Activated naive CD4-positive, alpha-beta T cell treated with anti-CD3 and anti-CD28 coated beads, Interleukin-2, amount 10 ng/mL, durations not matched to agents 7 days and 5 days (primary cell): ENCODE measurements at places on chromosomes 1 and 21.

GRCh38 chr1:71737768-71738167 is 544.6 kb downstream of the NEGR1 start:
- DNase-seq = no peak

GRCh38 chr1:222970711-222971110 is 155.9 kb downstream of the DISP1 start:
- DNase-seq = no peak

- no peak for DNase-seq
Measured at GRCh38 chr1:104266612-104267011, 516.9 kb downstream of the AMY1C start.

GRCh38 chr1:211332830-211333229 is 6.2 kb downstream of the TRAF5 start:
- DNase-seq = no peak

GRCh38 chr1:229098903-229099578 is 171.9 kb upstream of the RAB4A start:
- DNase-seq = no peak

DNA sequence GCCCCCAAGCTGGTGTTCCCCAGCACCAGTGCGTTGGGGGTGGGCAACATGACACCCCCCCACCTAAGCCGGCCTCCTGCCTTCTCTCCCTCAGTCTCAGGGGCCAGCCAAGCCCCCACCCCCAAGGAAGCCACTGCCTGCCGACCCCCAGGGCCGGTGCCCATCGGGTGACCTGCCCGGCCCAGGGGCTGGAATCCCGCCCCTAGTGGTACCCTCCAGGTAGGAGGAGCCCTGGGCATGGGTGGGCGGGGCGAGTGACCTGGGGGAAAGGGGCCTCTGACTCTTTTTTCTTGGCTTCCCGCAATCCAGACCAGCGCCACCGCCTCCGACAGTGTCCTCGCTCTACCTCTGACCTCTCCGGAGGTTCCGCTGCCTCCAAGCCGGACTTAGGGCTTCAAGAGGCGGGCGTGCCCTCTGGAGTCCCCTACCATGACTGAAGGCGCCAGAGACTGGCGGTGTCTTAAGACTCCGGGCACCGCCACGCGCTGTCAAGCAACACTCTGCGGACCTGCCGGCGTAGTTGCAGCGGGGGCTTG is 1.3 kb upstream of the EFNA4 start:
- DNase-seq = peak; percentile 37

GRCh38 chr1:16276302-16277030 is 39.5 kb upstream of the CPLANE2 start:
- no peak for DNase-seq

DNA sequence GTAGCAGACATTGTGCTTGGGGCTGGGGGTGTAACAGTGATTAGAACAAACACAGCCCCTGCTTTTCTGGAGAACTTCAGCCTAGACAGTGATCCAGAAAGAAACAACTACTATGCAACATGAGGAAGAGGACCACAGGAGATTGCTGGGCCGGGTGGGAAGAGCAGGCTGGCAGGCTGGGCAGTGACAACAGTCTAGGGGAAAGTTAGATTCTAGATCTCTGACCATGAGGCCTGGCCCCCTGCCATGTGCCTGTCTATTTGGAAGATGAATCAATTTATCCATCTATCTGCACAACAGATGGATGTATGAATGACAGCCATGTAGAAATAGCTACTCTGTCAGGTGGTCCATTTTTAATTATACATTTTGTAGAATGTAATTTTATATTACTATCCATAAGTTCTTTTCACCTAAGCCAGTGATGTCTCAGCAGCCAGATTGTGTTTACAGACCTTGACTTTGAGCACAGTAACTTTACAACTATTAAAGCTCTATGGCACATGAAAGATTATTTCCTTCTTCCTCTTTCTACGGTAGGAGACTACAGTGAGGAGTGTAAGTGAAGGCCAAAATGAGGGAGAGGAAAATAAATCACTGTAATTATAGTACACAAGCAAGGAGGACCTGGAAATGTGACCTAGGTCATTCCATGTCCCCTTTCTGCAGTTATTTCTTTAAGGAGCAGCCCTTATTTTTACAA is 15.5 kb downstream of the CLIC6 start:
- DNase-seq = no peak

DNA sequence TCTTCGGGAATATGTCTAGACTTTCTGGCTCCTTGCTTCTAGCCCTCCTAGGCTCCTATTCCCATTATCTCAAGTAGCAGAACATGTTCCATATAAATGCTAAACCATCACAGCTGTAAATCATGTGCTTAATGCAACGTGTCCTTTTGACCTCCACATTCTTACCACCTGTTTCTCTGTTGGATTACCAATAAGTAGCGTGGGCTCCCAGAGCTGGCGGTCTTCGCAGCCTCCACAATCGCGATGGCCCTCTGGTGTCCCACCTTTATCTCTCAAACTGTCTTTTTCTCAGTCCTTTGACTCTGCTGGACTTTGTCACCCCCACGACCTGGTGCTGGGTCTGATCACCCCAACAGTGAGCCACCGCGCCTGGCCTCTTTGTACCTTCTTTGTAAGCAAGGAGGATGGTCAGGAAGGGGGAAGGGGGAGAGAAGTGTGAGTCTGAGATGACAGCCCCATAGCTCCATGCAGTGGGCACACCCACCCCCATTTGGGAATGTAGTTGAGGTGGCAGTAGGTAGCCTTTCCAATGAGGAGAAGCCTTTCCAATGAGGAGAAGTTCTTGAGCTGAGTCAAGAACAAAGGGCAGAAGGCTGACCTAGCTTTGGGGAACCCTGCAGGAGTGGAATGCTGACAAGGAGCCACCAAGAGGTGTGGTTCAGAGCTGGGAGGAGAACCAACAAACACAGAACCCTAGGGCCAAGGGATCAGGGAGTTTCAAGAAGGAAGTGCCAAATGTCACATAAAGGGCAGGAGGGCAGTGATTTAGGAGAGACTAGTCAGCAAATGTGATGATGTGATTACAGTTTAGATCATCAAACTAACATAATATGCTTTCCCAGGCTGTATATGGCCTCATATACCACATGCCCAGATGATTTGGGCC is 14.2 kb downstream of the TRAF5 start:
- no peak for DNase-seq

DNA sequence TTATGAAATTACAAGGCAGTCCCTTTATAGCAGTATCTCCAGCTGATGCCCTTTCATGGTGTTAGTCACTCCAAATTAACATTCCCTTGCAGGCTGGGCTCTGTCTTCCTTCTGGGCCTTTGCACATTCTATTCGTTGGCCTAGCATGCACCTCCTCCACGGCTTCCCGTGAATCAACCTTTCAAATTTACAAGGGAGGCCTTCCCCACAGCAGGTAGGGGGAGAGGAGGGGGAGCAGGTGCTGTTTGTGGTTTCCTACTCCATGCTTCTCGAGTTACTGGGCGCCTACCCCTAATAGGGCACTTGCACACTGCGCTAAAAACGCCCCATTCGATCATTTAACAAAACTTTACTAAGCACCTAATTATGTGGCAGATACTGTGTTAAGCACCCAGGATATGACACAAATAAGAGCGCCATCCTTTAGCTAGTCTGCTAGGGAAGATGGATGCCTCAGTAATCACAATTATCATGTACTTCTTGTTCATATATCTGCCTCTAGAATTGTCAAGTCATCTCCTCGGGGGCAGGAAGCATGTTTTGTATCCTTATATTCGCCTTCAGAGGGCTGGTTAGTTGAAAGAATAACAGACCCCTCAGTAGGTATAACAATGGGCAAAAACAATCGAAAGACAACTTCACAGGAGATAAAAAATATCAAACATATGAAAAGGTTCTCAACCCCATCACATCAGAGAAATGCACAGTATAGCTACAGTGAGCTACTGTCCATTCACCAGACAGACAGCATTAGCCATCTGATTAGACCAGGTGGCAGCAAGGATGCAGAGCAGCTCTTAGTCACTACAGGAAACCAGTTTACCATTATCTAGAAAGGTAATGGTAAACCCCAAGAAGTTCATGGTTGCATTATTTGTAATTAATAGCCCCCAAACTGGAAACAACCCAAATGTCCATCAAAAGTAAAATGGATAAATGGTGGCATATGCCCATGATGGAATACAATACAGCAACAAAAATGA is 1.7 kb upstream of the ADAR start:
- peak; percentile 75 for DNase-seq

- DNase-seq = no peak
Measured at GRCh38 chr21:41924368-41924754, 29.5 kb downstream of the C2CD2 start.

- no peak for DNase-seq
Measured at GRCh38 chr1:225942574-225942973, 1.6 kb upstream of the LEFTY2 start.

DNA sequence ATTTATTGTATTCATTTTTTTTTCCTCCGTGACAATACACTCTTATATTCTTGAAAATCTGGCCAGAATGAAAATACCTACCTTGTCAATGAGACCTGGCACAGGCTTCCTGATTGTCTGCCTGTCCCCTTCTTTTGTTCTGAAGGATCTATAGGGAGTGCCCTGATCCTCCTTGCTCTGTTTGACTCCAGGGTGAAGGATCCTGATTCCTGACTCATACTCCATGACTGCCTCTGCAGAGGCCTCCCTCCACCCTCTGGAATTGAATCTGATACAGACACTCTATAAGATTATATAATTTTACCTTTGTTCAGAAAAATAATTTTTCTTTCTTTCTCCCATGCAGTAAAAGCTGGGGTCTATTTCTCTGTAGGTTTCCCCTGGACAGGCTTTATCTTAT is 116.2 kb downstream of the HMCN1 start:
- no peak for DNase-seq

GRCh38 chr21:40345711-40346321 is 478.6 kb downstream of the PCP4 start:
- DNase-seq = no peak

GRCh38 chr1:111148376-111148881 is 8.4 kb downstream of the CEPT1 start:
- no peak for DNase-seq

GRCh38 chr1:83905315-83905907 is 93.5 kb downstream of the TTLL7 start:
- DNase-seq = no peak

- DNase-seq = no peak
Measured at GRCh38 chr1:164617377-164618201, 58.6 kb downstream of the PBX1 start.

DNA sequence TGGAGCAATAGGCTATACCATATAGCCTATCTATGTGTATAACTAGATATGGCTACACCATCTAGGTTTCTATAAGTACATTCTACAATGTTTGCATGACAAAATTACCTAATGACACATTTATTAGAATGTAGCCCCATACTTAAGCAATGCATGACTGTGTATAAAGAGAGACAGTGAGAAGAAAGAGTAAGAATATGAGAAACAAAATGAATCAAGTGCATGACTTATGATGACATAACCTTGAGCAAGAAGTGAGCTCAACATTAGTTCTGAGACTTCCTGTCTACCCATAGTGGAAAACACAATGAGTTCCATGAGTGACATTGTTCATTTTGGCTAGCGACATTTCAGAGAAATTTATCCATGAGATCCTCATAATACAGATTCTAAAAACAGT is 10.1 kb downstream of the SLC44A5 start:
- DNase-seq = no peak

DNA sequence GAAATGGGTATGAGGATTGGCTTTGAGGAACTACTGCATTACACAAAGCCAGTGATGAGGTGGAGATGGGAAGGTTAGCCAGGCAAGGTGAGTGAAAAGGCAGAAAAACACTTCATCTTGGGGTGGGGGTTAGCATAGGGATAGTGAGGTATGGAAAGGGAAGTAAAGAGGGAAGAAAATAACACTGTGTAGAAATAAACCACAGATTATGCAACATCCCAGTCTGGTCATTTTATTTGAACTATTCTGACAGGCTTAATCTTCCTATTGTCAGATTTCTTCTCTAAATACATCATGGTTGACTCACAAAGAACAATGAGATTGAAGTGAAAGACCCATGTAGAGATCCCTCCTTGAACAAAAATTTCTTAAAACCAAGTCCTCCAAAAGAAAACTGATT is 640.2 kb downstream of the PTPRC start:
- no peak for DNase-seq

GRCh38 chr1:16617778-16618580 is 4.6 kb upstream of the NBPF1 start:
- no peak for DNase-seq

DNA sequence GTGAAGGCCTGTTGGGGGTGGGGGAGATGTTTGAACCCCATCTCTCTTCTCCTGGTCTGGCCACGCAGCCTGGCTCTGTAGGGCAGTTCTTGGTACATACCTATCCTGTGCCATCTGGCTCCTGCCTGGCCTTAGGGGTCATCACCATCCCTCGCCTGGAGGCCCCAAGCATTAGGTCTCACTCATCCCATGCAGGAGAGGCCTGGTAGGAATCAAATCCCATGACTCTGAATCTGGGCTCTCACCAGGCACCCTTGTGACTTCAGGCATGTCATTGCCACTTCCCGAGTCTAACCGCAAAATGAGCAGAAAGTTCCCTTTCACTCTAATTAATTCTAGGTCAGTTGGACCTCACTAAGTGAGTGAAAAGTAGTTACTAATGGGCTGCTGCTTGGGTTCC is 37.2 kb downstream of the ETNK2 start:
- no peak for DNase-seq
